ENCODE measurements at places on chromosomes 3 and 15.
A peak's percentile ranks its signal among the peaks of the same experiment; 100 is the strongest.

- no peak for DNase-seq
These were observed 28.4 kb upstream of the SHC4 start for GRCh38 chr15:48992096-48992495.

DNA sequence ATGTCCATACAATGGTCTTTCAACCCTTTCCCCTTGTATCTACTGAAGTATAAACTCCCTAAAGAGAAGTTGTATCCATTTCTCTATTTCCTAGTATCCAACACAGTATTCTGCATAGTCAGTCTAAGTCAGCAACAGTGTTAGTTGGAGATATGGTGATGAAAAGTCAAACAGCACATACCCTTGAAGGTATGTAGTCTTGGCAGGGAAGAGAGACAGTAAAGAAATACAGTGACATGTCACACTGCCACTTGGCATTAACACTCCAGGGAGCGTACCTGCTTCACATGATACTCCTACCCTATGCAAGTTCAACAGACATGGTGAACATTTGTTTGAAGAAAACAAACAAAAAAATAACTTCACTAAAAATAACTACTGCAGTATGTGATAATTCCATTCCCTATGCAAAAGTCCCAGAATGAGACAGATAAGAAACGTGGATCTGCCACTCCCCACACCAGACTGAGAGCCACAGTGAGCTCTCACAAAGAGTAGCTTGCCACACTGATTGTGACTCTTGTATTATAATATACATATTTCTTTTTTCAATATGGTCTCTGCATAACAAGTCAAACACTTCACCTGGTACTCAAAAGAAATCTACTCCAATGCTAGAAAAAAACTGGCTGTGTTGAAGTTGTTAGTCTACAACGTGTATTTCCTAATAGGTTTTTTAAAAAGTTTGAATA, 5.9 kb downstream of the PDCD10 start:
- no peak for DNase-seq

DNA sequence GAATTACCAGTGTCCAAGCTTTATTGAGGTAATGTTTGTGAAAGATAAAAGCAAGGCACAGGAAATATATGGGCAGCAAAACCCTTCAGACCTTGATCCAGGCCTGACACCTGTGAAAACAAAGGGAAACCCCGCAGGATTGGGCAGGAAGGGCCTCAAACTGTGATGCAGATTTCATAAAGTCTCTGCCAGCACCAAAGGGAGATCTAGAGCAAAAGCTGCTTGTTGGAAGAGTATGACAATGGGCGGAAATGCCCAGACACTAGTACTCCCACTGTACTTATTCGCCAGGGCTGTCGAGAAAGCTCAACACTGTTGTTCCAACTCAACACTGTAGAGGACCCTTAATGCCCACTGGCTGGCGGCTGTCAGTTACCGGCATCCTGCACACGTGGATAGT, 207.9 kb downstream of the CD47 start:
- no peak for DNase-seq

DNA sequence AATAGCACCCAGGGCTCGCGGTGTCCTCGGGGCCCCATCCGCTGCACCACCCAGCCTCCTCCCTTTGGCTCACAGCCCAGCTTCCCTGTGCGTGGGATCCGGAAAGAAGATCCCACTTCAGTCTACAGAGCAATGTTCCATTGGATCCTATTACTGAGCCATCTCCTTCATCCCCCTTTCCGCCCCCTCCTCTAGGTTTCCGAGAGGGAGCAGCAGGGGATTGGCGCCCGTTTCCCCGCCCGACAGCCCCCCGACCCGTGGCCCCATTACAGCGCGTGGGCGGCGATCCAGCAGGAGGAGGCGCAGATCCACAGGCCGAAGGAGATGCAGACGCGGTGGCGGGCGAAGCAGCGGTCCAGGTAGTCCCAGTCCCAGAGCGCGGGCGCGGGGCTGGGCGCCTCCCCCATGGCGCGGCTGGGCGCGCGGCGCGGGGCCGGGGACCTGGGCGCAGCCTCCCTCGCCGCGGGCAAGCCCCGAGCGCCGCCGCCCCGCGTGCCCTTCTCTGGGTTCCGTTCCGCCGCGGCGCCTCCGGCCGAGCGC, 340 bp downstream of the TMEM44 start:
- no peak for DNase-seq

GRCh38 chr3:129476586-129476985, 36.6 kb downstream of the IFT122 start:
- DNase-seq = no peak

GRCh38 chr3:94778289-94778688, 715.4 kb downstream of the NSUN3 start:
- no peak for DNase-seq

DNA sequence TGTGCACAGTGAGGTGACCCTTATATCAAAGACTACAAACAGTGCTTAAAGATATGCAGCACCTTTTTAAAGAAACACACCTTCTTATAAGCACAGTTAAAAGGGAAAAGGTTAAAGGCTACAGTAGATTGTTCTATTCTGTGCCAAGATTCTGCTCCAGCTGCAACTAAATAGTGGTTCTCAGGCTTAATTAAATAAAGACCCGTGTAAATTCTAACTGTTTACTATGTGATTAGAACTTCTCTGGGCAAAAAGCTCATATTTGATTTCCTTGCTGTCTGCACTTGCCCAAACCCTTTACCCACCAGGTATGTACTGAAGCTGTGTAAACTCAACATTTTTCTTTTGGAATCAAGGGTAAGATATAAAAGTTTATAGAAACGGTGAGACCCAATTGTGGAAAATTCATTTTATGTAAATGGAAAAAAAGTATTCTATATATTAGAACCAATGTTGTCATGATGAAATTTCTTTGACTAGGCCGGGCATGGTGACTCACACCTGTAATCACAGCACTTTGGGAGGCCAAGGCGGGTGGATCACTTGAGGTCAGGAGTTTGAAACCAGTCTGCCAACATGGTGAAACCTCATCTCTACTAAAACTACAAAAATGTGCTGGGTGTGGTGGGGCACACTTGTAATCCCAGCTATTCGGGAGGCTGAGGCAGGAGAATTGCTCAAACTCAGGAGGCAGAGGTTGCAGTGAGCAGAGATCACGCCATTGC, 230.6 kb downstream of the MECOM start:
- DNase-seq = no peak

DNA sequence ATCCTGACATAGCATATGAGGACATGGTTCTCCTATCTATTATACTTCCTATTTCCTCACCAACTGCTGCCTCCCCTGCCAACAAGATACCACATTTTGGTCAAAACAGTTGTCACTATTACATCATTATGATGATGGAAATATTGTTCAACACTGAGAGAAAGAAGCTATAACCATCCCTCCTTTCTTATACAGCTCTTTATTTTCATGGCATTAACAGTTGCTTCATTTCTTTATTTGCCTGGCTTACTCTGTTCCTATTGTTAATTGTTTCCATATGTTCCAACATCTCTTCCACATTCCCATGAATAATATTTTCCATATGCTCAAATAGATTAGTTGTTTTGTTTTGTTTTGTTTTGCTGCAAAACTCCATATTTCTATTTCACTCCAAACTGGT, 40.8 kb upstream of the FILIP1L start:
- DNase-seq = no peak

GRCh38 chr3:187291512-187292132, at the start of gene MASP1:
Gene MASP1 (minus strand): TSS chr3:187291737. CDS start chr3:187291632, 105 bp downstream.
- no peak for DNase-seq

DNA sequence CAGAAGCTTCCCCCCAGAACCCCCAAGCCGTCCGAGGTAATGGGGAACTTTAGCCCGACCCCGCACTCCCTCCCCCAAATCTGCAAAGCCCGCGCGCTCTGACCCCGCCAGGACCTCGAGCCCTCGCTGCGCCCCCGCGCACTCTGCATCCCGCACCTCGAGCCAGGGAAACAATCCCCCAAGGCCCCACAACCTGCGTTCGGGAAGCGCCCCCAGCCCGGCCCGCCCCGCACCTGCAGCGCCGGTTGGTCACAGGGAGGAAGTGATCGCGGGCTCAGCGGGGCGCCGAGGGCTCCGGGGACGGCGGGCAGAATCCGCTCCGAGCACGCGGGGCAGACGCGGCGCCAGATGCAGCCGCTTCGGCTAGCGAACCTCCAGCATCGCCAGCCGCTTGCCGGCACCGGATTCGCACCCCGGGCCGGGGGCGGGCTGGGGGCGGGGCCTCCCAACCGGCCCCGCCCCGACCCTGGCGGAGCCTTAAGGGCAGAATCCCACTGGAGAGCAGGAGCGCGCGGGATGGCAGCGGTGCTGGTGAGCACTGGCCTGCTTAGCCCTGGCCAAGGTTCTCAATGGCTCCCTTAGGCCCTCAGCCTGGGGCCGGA, at the start of gene CAMKV:
Gene CAMKV, minus strand, starts transcription at position 382 of the 602 bp plus-strand sequence. CDS start 7,518 bp downstream, outside the sequence.
- no peak for DNase-seq

GRCh38 chr15:90982135-90982534, 12.2 kb downstream of the PRC1 start:
- no peak for DNase-seq

DNA sequence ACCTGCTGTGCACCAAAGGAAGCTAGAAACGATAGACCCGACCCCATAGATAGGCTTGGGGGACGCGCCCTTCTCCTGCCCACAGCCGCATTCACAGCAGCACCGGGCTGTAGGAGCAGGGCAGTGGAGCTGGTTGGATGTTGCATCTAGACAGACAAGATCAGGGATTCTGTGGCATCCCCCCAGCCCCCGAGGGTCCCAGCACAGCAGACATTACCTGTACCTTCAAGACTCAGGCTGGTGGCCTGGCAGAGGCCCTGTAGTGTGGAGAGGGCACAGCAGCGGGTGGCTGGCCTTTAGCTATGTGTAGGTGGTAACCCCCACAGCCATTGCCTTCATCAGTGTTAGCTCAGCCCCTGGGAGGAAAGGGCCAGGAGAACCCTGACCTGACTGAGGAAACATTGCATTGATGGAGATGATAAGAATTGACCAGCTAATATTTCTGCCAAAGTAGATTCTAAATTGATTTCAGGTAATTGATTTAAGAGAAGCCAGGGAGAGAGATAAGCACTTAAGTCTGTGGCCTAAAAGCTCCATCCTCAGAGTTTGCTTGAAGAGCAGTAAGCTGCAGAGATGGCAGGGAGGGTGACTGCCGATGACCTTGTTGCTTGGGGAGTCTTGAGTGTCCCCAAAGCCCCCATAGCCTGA, 269.4 kb downstream of the TLE3 start:
- DNase-seq = no peak

- peak; percentile 98 for DNase-seq
These were observed at the start of gene TMF1 for GRCh38 chr3:69051756-69052471. Gene TMF1 (minus strand): TSS chr3:69052333. CDS start chr3:69052086, 247 bp downstream.

- no peak for DNase-seq
These were observed 62.7 kb downstream of the EXOG start for GRCh38 chr3:38558864-38559263.

GRCh38 chr15:41513506-41514227, at the start of gene LTK:
Gene LTK (minus strand): TSS chr15:41513827. CDS start chr15:41513709, 118 bp downstream.
- DNase-seq = no peak

GRCh38 chr3:30655187-30655812, 48.9 kb downstream of the TGFBR2 start:
- no peak for DNase-seq

- DNase-seq = no peak
These were observed 41.6 kb downstream of the MRAS start for GRCh38 chr3:138389841-138390581.

GRCh38 chr3:37810848-37811247, 50.8 kb upstream of the CTDSPL start:
- DNase-seq = no peak

- DNase-seq = no peak
These were observed 22.5 kb downstream of the POPDC2 start for GRCh38 chr3:119637679-119638477.

- no peak for DNase-seq
These were observed 809 bp downstream of the NDUFAF3 start for GRCh38 chr3:49022688-49023171.

GRCh38 chr3:124360563-124360962, 368.6 kb upstream of the ROPN1 start:
- DNase-seq = no peak

DNA sequence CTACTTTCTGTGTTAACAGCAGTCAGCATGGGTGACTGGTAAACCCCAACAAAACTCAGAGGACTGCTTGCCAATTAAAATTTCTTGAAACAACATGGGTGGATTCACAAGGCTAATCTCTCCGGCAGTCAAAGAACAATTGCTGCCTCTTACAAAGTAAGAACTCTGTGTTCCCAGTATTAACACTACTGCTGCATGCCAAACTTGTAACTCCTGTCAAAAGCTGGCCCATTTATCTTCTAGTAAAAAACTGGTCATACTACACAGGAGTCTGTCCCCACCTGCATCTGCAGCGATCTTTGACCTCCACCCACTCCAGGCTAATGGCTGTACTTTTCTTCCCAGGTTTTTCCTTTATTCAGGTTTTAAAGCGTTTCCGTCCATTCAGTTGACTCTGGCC, 8.7 kb upstream of the ZNF589 start:
- DNase-seq = no peak

DNA sequence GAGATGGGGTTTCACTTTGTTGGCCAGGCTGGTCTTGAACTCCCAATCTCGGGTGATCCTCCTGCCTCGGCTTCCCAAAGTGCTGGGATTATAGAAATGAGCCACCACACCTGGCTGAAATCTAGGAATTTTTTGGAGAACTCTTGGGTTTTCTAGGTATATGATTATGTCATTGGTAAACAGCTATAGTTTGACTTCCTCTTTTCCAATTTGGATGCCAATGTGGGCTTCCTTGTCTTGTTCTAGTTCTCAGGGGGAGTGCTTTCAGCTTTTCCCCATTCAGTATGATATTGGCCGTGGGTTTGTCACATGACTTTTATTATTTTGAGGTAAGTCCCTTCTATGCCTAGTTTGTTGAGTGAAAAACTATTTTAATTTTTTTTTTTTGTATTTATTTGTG, 17.9 kb downstream of the KCNMB3 start:
- DNase-seq = no peak

DNA sequence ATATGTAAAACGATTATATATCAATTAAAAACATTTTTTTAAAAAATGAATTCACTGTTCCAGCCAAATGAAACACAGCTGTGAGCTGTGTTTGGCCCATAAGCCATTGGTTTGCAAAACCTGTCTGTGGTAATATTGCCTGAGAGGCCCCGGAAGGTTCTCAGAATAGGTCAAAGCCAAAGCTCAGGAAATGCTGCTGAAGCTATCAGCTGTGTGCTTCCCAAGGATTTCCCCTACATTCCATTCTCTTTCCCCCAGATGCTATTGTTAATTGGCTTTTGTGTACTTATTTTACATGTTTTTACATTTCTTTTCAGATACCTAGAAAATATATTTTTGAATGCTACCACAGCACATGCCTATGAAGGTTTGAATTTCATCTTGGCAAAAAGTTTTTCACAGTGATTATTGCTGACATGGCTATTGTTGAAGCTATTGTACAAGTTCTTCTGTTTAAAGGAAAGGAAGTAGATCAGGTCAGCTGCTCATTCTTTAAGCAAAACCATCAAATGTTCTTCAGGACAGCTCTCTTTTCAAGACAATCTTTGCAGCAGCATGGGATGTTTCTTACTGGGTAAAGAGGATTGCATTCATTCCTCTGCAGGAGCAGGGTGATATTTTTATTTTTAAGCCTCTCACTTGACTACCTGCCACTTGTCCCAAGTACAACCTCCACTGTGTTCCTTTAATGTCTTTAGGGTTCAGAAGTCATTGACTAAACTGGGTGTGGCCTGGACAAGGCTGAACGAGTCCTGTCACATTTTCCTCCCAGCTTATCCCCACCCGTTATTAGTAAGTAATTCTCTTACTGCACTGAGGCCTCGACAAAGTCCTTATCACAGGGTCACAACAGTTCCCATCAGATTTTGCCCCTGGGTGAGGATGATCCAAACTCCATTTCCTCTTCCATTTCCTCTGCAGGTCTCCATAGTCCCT, 26.3 kb upstream of the BNC1 start:
- DNase-seq = no peak

GRCh38 chr15:58384667-58385066, 47.1 kb upstream of the LIPC start:
- no peak for DNase-seq

- DNase-seq = no peak
These were observed 21.8 kb upstream of the LIMD1 start for GRCh38 chr3:45572755-45573154.

All from activated CD4-positive, alpha-beta T cell treated with anti-CD3 and anti-CD28 coated beads for 24 hours (primary cell).